ENCODE measurements at places on chromosomes 16 and 17. TPM values are rescaled to one million over a fixed set of nuclear protein-coding genes. Genes with fewer than 3 reads are reported as not detected.

GRCh38 chr17:16820979-16821543 is 131.0 kb downstream of the CCDC144A start:
- H3K4me3 ChIP-seq: no peak overlapping the region
- DNase-seq: no peak
- H3K36me3 ChIP-seq: no peaks in the 10 kb centered on the region
- no peak overlapping the region for H3K27ac ChIP-seq

- no peaks in the 10 kb centered on the region for H3K4me1 ChIP-seq
- H3K36me3 ChIP-seq: no peaks in the 10 kb centered on the region
- H3K27ac ChIP-seq: no peak overlapping the region
These were observed 193.0 kb downstream of the IRF8 start for GRCh38 chr16:86091976-86092375.

GRCh38 chr17:65677932-65678331 is 116.5 kb upstream of the AXIN2 start:
- H3K4me3 ChIP-seq: no peak overlapping the region
- no peaks in the 10 kb centered on the region for H3K27me3 ChIP-seq

GRCh38 chr16:85901773-85902365 is 2.9 kb downstream of the IRF8 start:
- DNase-seq: no peak
- no peak overlapping the region for H3K27ac ChIP-seq
- H3K4me3 ChIP-seq: no peak overlapping the region
- H3K4me1 ChIP-seq: peaks cover 37% of the 10 kb centered on the region
- no peaks in the 10 kb centered on the region for H3K36me3 ChIP-seq

Gene KCNH6
- not detected for total RNA-seq

DNA sequence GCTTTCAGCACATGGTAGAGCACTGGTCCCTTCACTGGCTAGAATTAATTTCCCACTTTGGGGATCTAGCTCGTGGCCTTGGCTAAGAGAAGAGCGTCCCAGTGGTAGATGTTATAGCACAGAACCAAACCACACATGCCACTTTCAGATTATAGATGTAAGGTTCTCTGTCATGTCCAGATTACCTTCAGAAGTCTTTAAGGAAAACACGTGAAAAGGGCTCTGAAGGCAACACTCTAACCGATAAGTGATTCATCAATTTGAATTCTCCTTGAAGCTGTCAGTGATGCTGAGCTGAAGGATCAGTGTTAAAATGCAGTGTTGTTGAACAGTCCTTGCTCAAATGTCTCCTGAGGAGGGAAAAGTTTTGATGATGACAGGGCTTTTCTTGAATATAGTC is 43.5 kb upstream of the VPS4A start:
- no peak for DNase-seq
- H3K4me1 ChIP-seq: no peaks in the 10 kb centered on the region
- no peak overlapping the region for H3K4me3 ChIP-seq
- no peak overlapping the region for H3K27ac ChIP-seq

DNA sequence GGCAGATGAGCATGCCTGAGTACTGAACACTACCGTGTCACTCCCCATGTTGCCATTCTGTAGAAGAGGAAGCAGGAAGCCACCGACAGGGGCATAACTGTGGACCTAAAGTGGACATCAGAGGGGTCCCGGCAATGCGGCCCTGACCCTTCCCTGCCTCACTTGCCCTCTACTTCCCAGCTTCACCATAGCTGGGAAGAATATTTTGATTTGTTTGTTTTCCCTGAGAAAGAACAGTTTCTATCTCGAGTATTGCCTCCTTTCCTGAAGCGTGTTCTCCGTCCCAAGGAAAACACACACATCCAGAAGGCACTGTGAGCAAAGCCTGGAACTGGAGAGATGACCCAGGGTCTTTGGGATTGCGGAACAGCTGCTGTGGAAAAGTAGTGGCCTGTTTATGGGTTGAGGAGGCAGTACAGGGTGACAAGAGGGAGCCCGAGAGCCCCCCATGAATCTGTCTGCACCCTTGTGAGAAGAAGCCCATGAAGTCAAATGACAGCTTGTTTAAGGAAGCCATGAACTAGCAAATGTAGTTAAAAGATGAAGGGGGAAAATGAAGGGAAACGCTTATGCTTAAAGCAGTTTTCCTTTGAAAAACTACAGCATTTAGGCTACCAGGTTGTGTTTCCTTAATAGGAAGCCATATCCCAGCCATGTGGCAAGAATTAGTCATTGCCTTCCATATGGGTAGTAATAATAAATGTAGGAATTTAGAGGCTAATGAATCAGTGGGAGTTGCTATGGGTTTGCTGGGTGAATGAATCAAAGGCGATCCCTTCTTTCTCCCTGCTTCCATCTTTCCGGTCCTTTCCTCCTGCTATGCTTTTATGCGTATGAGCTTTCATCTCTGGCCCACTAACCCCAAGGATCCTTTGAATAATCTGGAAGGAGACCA is 90.0 kb upstream of the TBX2 start:
- H3K27ac ChIP-seq: no peak overlapping the region
- no peak for DNase-seq
- H3K36me3 ChIP-seq: no peaks in the 10 kb centered on the region
- H3K27me3 ChIP-seq: no peaks in the 10 kb centered on the region

Gene KRTAP3-1
- total RNA-seq: not detected

DNA sequence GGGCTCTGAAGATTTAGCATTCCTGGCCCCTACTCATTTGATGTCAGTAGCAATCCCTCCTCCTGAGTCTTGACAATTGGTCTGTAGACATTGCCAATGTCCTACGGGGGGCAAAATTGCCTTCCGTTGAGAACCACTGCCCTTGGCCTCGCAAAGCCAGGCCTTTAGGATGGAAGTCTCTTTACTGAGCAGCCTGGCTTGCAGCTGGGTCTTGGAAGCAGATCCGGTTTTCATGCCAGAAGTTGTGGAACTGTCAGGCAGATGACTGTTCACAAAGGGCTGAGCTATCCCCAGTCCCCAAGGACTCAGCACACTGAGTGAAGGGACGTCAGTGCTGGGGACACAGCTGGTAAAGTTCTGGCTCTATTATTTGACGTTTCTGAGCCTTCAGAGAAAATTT is 83.2 kb downstream of the WSCD1 start:
- no peak for DNase-seq
- no peaks in the 10 kb centered on the region for H3K4me1 ChIP-seq
- H3K27me3 ChIP-seq: no peaks in the 10 kb centered on the region
- H3K4me3 ChIP-seq: no peak overlapping the region
- H3K27ac ChIP-seq: no peak overlapping the region

Gene CES5A
- total RNA-seq: not detected

- peak overlapping the region; percentile 51 for H3K27ac ChIP-seq
- no peaks in the 10 kb centered on the region for H3K4me1 ChIP-seq
- H3K27me3 ChIP-seq: no peaks in the 10 kb centered on the region
- no peak for DNase-seq
- no peak overlapping the region for H3K4me3 ChIP-seq
These were observed 60.7 kb downstream of the HS3ST3A1 start for GRCh38 chr17:13541032-13541480.

DNA sequence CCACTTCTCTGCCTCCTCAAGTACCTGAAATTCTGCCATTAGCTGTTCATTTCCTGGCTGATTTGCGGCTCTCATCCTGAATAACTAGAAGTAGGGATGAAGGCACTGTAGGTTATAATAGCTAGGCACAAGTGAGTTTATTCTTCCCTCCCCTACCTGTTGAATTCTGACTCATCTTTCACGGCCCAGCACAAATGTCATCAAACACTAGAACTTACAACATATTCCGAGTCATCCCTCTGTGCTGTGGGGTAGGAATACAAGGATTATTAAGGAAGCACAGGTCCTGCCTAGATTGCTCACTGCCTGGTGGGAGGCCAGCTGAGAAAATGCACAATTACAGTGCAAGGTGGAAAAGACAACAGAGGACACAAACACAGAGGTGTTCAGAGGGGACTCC is 103.7 kb upstream of the ASIC2 start:
- no peak overlapping the region for H3K4me3 ChIP-seq
- no peak overlapping the region for H3K27ac ChIP-seq
- DNase-seq: no peak
- H3K36me3 ChIP-seq: no peaks in the 10 kb centered on the region
- H3K27me3 ChIP-seq: no peaks in the 10 kb centered on the region
- no peaks in the 10 kb centered on the region for H3K4me1 ChIP-seq

- H3K27me3 ChIP-seq: no peaks in the 10 kb centered on the region
- no peak overlapping the region for H3K4me3 ChIP-seq
- no peaks in the 10 kb centered on the region for H3K36me3 ChIP-seq
- peak; percentile 24 for DNase-seq
These were observed 26.0 kb upstream of the ADCY9 start for GRCh38 chr16:4142268-4142667.

Gene ALDH3A1
- total RNA-seq: not detected

- H3K4me1 ChIP-seq: no peaks in the 10 kb centered on the region
- no peak overlapping the region for H3K4me3 ChIP-seq
- no peaks in the 10 kb centered on the region for H3K36me3 ChIP-seq
- no peak for DNase-seq
These were observed 584.0 kb upstream of the CDH8 start for GRCh38 chr16:62620275-62620674.

- no peak overlapping the region for H3K27ac ChIP-seq
- H3K36me3 ChIP-seq: no peaks in the 10 kb centered on the region
- H3K4me1 ChIP-seq: no peaks in the 10 kb centered on the region
- no peaks in the 10 kb centered on the region for H3K27me3 ChIP-seq
These were observed 20.9 kb downstream of the ABR start for GRCh38 chr17:1158879-1159278.

DNA sequence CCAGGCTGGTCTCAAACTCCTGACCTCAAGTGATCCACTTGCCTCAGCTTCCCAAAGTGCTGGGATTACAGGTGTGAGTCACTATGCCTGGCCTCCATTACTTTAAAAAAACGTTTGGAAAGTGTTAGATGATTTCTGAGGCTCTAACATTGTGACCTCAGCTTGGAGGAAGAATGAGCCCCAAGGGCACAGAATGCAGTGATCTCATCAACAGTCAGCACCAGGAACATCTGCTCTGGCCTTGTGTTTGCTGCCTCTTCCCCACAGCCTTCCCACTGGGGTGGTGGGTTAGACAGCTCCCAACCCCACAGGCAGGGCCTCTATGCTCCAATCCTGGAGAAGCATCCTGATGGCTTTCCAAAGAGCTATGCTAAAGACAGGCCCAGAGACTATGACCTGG is 37.7 kb upstream of the SREBF1 start:
- H3K4me3 ChIP-seq: no peak overlapping the region
- H3K27ac ChIP-seq: no peak overlapping the region
- H3K4me1 ChIP-seq: no peaks in the 10 kb centered on the region
- H3K27me3 ChIP-seq: no peaks in the 10 kb centered on the region
- no peak for DNase-seq
- H3K36me3 ChIP-seq: peaks cover 28% of the 10 kb centered on the region

Gene CBX1
- 63.1 TPM for total RNA-seq

GRCh38 chr16:55418586-55418985 is 60.4 kb upstream of the MMP2 start:
- DNase-seq: no peak
- no peak overlapping the region for H3K27ac ChIP-seq
- no peaks in the 10 kb centered on the region for H3K4me1 ChIP-seq

GRCh38 chr17:9409878-9410277 is 165.7 kb downstream of the STX8 start:
- no peak overlapping the region for H3K27ac ChIP-seq
- no peaks in the 10 kb centered on the region for H3K36me3 ChIP-seq
- no peaks in the 10 kb centered on the region for H3K4me1 ChIP-seq
- H3K27me3 ChIP-seq: no peaks in the 10 kb centered on the region
- H3K4me3 ChIP-seq: no peak overlapping the region

Gene PLCD3
- 7.2 TPM for total RNA-seq

- H3K36me3 ChIP-seq: peaks cover 20% of the 10 kb centered on the region
- no peak for DNase-seq
- H3K27ac ChIP-seq: no peak overlapping the region
- H3K27me3 ChIP-seq: no peaks in the 10 kb centered on the region
These were observed 24.2 kb downstream of the IGSF6 start for GRCh38 chr16:21628121-21628726.

DNA sequence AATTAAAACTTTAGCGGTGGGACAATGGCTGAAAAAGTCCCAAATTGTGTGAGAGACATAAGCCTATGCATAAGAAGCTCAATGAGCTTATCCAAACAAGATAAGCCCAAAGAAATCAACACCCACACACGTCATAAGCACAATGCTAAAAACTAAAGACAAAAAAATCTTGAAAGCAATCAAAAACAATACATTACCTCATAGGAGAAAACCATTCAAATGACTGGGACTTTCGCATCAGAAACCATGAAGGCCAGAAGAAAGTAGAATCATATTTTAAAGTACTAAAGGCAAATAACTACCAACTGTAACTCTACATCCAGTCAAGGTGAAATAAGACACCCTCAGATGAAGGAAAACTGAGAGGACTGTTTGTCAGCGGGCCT is 50.2 kb downstream of the ZCCHC14 start:
- DNase-seq: no peak
- H3K4me3 ChIP-seq: no peak overlapping the region
- H3K27me3 ChIP-seq: no peaks in the 10 kb centered on the region
- no peaks in the 10 kb centered on the region for H3K4me1 ChIP-seq
- no peaks in the 10 kb centered on the region for H3K36me3 ChIP-seq

- H3K36me3 ChIP-seq: no peaks in the 10 kb centered on the region
- H3K27ac ChIP-seq: no peak overlapping the region
- no peak overlapping the region for H3K4me3 ChIP-seq
- no peaks in the 10 kb centered on the region for H3K27me3 ChIP-seq
- H3K4me1 ChIP-seq: no peaks in the 10 kb centered on the region
These were observed 199.7 kb upstream of the ASIC2 start for GRCh38 chr17:33492731-33493265.

- no peak overlapping the region for H3K27ac ChIP-seq
- H3K27me3 ChIP-seq: no peaks in the 10 kb centered on the region
- no peak overlapping the region for H3K4me3 ChIP-seq
- no peaks in the 10 kb centered on the region for H3K36me3 ChIP-seq
These were observed 1376.4 kb upstream of the GOT2 start for GRCh38 chr16:60110531-60110930.

DNA sequence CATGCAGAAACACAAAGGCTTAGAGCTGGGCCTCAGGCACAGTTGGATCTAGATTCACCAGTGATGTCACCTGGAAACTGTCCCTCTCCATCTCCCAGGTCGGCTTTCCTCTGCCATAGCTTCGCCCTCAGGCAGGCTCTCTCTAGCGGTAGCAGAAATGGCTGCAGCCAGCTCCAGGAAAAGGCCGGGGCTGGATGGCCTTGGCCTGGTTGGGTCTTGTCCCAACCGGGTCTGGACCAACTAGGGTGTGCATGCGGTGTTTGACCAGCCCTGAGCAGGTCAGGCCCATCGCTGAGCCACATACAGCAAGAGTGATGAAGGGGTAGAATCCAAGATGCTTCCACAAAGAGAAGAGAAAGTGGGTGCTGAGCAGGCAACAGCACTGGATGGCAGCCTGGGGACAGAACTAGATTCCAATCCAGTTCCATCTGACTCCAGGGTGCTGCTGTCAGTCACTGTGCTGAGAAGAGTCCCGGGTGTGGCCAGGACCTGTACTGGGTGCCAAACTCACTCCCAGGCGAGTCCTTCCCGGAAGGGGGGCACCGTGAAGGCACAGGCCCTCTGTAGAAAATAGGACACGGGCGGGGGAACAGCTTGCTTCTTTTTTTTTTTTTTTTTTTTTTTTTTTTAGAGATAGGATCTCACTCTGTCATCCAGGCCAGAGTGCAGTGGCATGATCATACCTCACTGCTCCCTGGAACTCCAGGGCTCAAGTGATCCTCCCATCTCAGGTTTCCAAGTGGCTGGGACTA is 51.8 kb downstream of the SOCS3 start:
- DNase-seq: no peak
- no peak overlapping the region for H3K4me3 ChIP-seq
- no peaks in the 10 kb centered on the region for H3K4me1 ChIP-seq
- H3K27ac ChIP-seq: no peak overlapping the region
- H3K27me3 ChIP-seq: no peaks in the 10 kb centered on the region
- no peaks in the 10 kb centered on the region for H3K36me3 ChIP-seq

- peak overlapping the region; percentile 31 for H3K4me3 ChIP-seq
- H3K4me1 ChIP-seq: peaks cover 18% of the 10 kb centered on the region
- H3K27me3 ChIP-seq: peaks cover 46% of the 10 kb centered on the region
These were observed 2.7 kb upstream of the IRX5 start for GRCh38 chr16:54928016-54928356.

Gene CSH2
- not detected for total RNA-seq

Gene CARD14
- not detected for total RNA-seq

Gene ADAD2
- total RNA-seq: 0.40 TPM
